ENCODE measurements at places on chromosomes 13 and 19. TPM values are rescaled to one million over a fixed set of nuclear protein-coding genes. Genes with fewer than 3 reads are reported as not detected.

DNA sequence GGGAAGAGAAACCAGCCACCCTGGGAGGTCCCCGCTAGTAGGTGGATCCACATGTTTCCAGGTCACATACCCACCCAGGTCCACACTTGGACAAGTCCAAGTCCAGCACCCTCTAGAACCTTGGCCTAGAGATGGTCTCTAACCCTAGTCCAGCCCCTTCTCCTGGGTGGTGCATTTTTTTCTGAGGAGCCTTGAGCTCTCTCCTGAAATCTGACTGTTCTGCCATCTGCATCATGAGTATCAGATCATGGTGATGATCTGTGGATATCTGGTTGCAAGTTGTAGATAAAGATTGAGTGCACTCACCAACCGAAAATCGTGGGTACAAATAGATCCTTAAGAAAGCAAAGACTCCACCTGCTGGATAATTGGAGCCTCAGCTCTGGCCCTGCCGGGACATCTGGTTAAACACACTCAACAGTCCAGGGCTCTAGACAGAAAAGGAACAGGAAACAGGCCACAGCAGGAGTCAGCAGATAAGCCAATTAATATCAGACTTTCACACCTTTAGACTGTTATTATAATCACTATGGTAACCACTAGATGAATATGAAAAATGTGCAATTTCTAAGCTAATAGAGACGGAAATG lies 41.1 kb downstream of the GPR12 start:
- DNase-seq = no peak

- peak; percentile 19 for DNase-seq
These were observed 20.8 kb downstream of the NOVA2 start for GRCh38 chr19:45952686-45953505.

DNA sequence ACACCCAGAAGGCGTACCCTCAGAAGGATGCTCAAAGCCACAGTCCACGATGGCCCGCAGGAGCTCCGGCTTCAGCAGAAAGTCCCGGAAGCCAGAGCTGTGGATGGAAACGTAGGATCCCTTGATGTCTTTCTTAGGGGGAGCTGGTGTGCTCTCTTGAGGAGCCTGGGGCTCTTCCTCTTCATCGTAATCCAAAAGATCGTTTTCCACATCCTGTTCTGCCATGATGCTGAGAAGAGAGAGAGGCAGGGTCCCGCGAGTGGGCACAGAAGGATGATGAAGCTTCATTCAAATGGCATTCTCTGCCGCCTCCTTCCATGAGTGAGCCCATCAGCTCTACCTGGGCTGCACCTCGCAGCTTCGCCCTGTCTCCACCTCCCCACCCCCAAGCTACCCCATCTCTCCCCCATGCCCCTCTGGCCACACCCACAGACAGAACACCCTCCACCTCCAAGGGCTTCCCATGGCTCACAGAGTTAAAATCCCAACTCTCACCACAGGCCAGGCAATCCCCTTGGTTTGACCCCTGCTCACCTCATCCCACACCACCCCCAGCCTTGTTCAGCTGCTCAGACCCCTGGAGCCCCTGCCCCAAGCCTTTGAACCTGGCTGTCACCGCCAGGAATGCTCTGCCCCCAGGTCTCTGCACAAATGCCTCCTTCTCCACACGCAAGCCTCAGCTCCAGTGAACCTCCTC lies 6.0 kb downstream of the DDX39A start:
- DNase-seq = no peak

DNA sequence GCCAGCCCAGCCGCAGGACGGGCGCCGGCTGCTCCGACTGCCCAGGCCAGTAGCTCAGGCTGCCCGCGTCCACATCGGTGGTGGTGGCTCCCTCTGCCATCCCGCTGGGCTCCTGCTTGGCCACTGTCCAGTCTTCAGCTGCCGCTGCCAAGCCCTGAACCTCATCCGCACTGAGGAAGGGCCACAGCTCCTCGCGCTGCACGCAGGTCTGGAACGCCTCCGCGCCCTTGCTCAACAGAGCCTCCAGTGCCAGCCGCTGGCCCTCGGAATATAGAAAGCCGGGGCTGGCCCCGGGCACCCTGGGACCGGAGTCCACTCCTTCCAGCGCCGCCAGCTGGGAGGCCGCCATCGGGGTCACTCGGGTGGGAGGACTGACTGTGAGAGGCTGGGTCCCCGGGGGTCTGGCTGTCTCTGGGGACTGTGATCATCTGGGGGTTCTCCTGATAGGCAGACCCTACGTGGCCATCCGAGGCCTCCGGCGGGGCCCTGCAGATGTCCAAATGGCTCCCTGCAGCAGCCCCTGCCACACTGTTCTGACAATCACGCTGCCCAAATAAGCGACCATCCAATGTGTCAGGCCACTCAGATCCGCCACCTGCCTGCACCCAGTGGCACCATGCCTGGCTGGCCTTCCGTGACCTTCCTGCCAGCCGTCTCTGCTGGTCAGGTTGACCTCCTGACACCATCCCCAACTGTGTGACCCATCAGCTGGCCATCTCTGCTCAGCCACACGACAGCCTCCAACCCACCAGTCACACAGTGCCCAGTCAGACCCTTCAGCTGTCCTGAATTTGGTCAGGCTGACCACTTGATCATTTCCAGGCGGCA lies 1.6 kb downstream of the FAM83E start:
- no peak for DNase-seq

Gene LACC1
- total RNA-seq = 8.9 TPM

Measured in fibroblast of lung (primary cell).